ENCODE measurements at places on chromosomes 2 and 18.

DNA sequence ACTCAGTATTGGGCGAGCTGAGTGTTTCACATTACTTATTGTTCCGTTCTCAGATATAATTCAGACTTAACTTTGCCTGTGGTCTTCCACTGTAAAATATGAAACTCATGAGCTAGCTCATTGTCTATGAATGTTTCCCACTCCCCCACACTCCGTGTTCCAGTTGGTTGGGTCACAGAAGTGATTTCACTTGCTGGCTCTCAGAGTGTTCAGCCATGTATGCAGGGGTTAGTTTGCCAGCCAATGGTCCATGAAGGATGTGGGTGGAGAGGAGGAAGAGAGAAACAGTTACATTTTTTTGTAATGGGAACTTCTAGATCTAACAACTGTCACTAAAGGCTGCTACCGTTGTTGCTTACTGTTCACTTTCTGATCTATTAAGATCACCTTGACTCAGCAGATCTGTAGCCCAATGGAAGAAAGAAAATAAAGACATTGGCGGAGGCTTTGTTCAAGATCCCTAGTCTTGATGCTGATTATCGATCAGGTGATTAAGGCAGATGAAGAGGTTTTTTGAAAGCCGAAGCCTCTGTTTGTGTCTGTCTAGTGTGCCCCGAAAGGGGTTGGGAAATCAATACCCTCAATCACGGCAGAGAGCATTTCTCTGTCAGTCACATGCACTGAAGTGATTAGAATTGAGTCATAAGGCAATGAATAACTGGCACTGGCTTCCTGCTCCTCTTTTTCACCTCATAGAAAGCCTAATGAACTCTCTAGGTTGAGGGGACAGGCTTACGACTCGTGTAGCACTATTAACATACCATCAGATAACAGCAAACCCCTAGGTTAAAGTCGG is 279.7 kb upstream of the FIGN start:
- DNase-seq, result no peak

DNA sequence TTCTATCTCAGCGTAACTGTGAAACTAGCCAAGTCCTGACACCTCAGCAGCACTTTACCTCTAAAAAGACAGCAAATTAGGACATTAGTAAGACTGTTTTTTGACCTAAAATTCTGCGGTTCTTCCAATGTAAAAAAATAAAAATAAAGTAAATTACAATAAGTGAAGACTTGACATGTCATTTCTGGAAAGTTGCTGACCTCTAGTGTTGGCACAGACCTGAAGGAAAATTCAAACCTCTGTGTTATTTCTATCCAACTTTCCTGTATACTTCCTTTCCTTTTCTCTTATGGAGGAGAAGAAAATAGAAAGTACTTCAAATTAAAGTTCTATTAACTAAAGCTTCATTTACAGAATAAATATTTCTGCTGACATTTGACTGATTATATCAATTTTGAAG is 110.6 kb downstream of the TMEM182 start:
- no peak for DNase-seq

GRCh38 chr2:233819884-233820773 is 34.2 kb downstream of the HJURP start:
- no peak for DNase-seq

GRCh38 chr2:233832414-233832813 is 21.9 kb downstream of the HJURP start:
- DNase-seq, result no peak

- no peak for DNase-seq
These were observed 79.8 kb upstream of the SMAD2 start for GRCh38 chr18:48010264-48010663.

Measured in hematopoietic multipotent progenitor cell treated with erythropoietin and hydrocortisone succinate and interleukin-3 and kit ligand, for 8 days (in vitro differentiated cells).